ENCODE measurements at places on chromosomes 2 and 18. TPM values are rescaled to one million over a fixed set of nuclear protein-coding genes. Genes with fewer than 3 reads are reported as not detected.

- no peak for DNase-seq
Observed at GRCh38 chr2:77268626-77269025, 253.6 kb downstream of the LRRTM4 start.

DNA sequence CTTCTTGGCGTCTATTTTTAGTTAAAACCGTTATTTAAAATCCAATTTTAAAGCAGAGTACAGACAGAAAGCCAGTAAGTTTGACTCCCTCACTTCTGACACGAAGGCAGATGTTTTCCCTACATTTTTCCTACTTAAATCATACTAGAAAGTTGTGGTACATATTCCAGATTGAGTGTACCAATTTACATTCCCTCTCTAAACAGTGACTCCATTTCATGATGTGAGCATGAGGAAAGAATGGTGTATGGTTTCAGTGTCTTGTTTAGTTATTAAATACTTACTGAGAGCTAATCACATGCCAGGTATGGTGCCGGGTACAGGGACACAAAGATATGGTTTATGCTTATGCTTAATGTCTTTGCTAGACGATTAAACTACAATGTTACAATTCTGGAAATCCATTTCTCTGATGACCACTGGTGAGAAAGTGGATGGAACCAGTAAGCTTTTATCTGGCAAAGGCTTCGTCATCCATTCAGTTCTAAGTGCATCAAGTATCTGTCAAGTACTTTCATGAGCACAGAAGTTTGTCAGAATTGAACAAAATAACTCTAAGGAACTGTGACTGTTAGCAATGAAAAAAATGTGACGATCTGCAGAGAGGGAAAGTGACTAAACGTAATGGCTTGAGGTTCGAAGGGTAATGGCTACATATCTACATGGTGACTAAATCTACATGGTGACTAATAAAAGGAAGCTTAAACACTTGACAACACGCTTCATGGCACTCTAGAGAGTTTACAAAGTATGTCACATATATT, 25.7 kb downstream of the MAP4K3 start:
- DNase-seq: no peak

GRCh38 chr2:104504331-104505073, 349.4 kb upstream of the POU3F3 start:
- no peak for DNase-seq

ALLC gene
- not detected for total RNA-seq

DNA sequence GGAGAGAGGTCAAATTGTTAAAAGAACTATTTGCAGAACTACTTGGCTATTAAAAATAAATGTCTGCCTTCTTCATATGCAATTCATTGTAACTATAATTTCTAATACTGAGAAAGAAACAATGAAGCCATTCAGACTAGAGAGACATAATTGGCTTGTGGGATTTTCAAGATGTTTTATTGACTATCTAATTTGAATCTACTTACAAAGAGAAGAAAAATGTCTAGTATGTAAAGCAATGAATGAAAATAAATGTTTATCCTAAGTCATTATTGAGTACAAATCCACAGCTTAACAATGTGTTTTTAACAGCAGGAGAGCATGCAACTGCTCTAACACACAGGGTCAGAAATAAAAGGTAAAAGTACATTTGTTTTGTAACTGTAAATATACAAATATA, 19.2 kb downstream of the RMP24 start:
- DNase-seq: no peak

ZBTB14 gene
- 15.1 TPM for total RNA-seq

WDR12 gene
- total RNA-seq: 146 TPM

- DNase-seq: no peak
Observed at GRCh38 chr2:8157621-8158430, 524.0 kb upstream of the ID2 start.

All from WTC11 (cell line).